ENCODE measurements at places on chromosomes 5 and 9. TPM values are rescaled to one million over a fixed set of nuclear protein-coding genes. Genes with fewer than 3 reads are reported as not detected.

MUSK gene
- not detected for total RNA-seq

PCDHB10 gene
- not detected for total RNA-seq

GLDC gene
- 2.5 TPM for total RNA-seq

- DNase-seq, result no peak
Measured at GRCh38 chr5:120413686-120414085, 50.4 kb upstream of the PRR16 start.

NKD2 gene
- total RNA-seq, result 14.6 TPM

All from activated naive CD4-positive, alpha-beta T cell treated with anti-CD3 and anti-CD28 coated beads, Interleukin-2, amount 50 U/mL, for 72 hours (primary cell).